ENCODE measurements at places on chromosomes 4 and X.

GRCh38 chr4:80462621-80463091, 127.1 kb downstream of the CFAP299 start:
- DNase-seq: no peak

DNA sequence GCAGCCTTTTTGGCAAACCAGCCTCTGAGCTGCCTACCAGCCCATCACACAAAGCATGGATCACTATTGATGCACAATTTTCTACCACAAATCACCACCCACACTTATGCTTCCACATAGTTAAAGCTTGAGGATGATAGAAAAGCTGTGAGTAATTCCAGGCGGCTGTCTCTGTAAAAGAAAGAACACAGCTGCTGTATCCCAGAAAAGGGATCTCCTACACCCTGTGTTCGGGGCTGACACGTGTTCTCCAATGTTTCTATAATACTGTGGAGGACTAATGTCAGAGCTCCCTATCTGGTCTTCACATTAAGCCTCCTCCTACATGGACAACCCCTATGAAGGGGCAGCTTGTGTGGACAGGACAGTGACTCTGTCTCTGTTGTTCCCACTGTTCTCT, 12.5 kb upstream of the BRS3 start:
- no peak for DNase-seq

- peak; percentile 3 for DNase-seq
These were observed 688 bp downstream of the UFSP2 start for GRCh38 chr4:185424905-185425646.

- peak; percentile 79 for DNase-seq
These were observed at the start of gene MAMLD1 for GRCh38 chrX:150362599-150363481. Gene MAMLD1, plus strand, starts transcription at chrX:150363317. Its CDS starts 82,200 bp downstream, at chrX:150445517.

DNA sequence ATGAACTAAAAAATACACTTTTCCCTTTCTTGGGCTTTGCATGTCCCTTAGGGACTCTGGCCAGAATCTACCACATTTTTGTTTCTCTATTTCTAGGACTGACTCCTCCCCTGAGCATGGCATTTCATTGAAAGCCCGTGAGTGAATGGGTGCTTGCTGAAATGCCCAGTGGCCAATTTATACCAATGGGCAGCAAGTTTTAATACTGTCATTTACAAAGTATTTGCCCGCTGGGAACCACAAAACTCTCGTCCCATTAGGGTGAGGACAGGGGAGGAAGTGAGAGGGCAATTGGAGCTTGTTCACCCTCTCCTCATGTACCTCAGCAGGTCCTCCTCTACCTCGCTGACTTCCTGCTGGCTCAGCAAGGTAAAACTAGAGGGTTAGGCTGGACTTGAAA, 1.1 kb downstream of the SRPX2 start:
- DNase-seq: peak; percentile 16

GRCh38 chrX:115499112-115499805, 61.7 kb upstream of the PLS3 start:
- DNase-seq: no peak

DNA sequence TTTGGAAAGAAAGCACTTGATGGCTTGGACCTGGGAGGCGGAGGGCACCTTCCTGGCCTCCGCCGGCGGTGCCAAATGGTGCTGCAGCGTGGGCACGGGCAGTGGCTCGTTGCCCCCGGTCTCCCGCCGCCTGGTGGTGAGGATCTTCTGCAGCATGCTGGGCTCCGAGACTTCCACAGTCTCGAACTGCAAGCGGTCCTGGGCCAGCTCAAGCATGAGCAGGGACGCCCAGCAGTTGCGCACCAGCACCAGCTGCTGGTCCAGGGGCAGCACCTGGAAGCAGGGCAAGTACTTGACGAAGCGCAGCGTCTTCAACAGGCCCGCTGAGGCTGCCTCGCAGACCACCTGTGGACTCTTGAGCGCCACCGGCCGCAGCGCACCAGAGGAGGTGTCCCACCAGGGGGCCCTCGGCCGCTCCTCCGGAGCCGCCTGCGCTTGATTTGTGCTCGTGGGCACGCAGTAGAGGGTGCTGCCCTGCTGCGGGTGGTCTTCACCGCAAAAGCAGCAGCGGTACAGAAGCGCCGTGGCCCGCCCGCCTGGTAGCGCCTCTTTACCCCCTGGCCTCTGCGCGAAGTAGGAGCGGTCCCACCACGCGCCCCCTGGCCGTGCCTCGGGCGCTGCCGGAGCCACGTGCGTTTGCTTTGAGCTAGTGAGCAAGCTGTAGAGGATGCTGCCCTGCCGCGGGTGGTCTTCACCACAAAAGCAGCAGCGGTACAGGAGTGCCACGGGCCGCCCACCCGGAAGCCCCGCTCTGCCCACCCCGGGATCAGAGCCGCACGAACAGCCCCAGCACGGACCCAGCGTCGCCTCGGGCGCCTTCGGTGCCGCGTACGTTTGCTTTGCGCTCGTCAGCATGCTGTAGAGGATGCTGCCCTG, 689 bp downstream of the NR0B1 start:
- DNase-seq: no peak

GRCh38 chrX:38232079-38232686, 11.5 kb upstream of the SRPX start:
- DNase-seq: peak; percentile 77

Data from astrocyte (in vitro differentiated cells and primary cell).